ENCODE measurements at places on chromosomes 2 and 18. TPM values are rescaled to one million over a fixed set of nuclear protein-coding genes. Genes with fewer than 3 reads are reported as not detected.
A peak's percentile ranks its signal among the peaks of the same experiment; 100 is the strongest.

GRCh38 chr2:152548996-152549395 lies 168.3 kb downstream of the PRPF40A start:
- DNase-seq, result no peak

- DNase-seq, result no peak
Measured at GRCh38 chr2:230681171-230681545, 31.5 kb upstream of the CAB39 start.

DNA sequence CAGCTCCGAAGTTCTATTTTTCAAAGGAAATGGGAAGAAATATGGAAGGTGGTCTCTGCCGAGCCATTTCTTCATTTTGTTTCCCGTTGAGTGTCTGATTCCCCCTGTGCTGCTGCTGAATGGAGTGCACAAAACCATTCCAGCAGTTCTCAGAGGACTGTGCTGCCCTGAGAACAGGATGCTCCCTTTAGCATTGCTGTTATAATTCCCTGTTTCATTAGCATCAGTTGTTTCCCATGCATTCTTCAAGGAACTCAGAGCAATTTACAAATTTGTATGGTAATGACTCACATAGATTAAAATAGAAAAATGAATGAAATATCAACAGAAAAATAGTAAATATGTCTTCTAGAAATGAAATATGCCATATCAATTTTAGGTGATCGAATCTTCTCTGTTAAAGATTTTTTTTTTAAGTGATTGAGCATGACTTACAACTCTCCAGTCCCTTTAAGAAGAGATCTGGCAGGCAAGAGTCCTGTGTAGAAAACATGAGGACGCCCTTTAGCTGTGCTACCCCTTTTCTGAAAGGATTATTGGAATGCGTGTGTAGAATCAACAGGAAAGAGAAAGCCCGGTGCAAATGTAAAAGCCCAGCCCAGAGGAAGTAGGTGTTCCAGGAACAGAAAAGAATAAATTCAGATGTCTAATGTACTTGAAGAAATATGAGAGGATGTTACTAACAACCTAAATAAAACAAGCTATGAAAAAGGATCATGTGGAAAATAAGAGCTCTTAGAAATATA lies 118.5 kb downstream of the ATP9B start:
- no peak for DNase-seq

DNA sequence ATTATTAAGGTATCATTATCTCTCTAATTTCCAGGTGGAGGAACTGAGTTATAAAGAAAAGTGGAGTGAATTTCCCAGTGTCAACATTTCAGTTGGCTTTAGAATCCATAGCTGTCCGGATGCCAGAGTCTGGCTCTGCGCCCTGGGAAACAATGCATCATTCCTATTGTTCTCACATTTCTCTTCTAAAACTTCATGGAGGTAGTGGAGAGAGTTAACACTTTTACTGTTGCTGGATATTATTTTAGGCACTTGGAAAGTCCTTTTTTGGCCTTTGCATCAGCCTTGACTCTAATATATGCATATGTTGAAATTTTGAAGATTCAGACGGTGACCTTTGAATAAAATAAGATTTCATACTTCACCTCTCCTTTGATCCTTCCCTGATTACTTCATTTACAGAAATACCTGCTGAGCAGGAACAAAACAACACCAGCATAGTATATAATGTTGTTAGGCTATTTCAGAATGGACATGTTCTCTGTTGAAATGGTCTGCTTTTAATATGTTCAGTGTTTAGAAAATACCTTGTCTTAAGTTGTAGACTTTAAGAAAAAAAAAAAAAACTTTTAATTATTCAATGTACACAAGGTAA lies 148.8 kb downstream of the EPHA4 start:
- no peak for DNase-seq

DNA sequence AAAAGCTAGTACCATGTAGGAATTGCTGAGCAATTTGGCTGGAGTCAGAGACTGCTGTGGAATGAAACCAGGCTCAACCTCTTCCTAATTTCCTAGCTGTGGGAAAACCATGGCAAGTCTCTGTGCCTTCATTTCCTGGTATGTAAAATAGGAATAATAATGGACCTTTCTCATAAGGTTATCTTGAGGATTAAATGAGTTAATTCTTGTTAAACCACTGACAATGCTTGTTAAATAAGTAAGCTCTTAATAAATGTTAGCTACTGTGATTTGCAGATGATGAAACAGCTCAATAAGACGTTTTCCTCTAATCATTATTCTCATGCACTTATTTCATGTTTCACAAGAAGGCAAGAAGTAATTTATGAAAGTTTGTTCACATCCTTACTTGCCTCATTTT lies 346.7 kb downstream of the RND3 start:
- DNase-seq, result no peak

- DNase-seq, result no peak
Measured at GRCh38 chr2:102110596-102111334, 31.8 kb upstream of the IL1R1 start.

GRCh38 chr2:241965931-241966412 lies 96.4 kb downstream of the RTP5 start:
- DNase-seq, result no peak

GRCh38 chr18:39724652-39725051 lies 2159.1 kb upstream of the CELF4 start:
- DNase-seq, result no peak

- DNase-seq, result peak; percentile 90
Measured at GRCh38 chr2:128269063-128269989, 49.3 kb downstream of the HS6ST1 start.

GRCh38 chr2:98806236-98806697 lies 75.3 kb upstream of the MGAT4A start:
- DNase-seq, result no peak

DNA sequence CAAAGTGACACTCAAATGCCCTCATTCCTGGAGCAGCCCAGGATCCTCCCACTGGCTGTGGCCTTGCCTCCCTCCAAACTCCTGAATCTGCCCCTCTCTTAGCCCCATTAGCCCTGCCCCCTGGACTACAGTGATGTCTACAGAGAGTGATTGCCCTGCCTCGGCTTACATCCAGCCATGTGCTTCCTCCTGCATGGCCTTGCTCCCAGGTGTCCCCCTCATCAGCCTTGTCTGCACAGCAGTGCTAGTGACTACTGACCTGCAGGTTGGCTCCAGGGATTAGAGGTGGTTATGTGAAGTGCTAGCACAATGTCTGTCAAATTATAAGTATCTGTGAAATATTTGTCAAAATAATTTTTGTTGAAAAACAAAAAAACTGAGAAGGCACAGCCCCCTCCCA lies 259.1 kb upstream of the MYT1L start:
- peak; percentile 24 for DNase-seq

- DNase-seq, result no peak
Measured at GRCh38 chr2:172711110-172711509, 24.5 kb upstream of the RAPGEF4 start.

DNA sequence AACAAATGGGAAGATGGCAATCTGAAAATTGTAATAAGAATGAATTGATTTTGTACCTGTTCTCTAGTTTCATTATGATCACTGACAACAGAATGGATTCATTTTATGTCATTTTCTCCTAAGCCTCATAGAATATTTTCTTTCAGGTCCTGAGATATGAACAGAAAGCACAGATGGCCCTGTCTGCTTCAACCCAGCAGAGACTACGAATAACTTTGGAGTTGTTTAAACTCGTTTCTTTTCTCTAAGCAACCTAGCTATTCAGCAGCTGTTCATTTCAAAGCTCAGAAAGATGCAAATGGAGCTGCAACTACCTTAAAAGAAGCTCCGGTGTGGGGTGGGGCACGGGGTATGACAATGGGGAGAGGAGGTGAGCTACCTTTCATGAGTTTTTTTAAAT lies 124.9 kb downstream of the ALK start:
- no peak for DNase-seq

The ACP1 gene
- total RNA-seq, result 79.6 TPM

The SERPINB11 gene
- not detected for total RNA-seq

The ANKRD62 gene
- not detected for total RNA-seq

The ALPG gene
- not detected for total RNA-seq

The FBLN7 gene
- 0.77 TPM for total RNA-seq

The PLEKHH2 gene
- total RNA-seq, result 4.9 TPM

The SH2D6 gene
- total RNA-seq, result not detected

The RUFY4 gene
- total RNA-seq, result not detected

The PTPRN gene
- 0.67 TPM for total RNA-seq

The IL36B gene
- not detected for total RNA-seq

The CPLX4 gene
- not detected for total RNA-seq

The SPAST gene
- total RNA-seq, result 20.5 TPM
